ENCODE measurements at places on chromosomes 5 and 9.

- DNase-seq, result no peak
These were observed 25.1 kb downstream of the ACSL6 start for GRCh38 chr5:131986161-131986912.

DNA sequence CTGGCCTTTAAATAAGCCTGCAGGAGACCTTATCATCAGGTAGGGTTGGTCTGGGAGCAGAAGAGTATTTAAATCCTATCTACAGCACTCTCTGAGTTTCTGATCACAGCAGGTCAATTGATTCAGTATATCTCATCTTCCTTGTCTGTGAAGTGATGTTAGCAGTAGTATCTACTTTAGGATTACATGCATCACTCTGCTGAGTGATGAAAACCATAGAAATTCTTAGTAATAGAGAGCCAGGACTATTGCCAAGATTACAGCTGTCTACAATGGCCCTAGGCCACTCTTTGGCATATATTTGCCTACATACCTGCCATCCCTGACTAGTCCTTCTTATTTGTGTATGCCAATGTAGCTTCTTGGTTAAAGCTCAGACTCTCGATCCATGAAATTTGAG, 183.8 kb downstream of the ASTN2 start:
- no peak for DNase-seq

DNA sequence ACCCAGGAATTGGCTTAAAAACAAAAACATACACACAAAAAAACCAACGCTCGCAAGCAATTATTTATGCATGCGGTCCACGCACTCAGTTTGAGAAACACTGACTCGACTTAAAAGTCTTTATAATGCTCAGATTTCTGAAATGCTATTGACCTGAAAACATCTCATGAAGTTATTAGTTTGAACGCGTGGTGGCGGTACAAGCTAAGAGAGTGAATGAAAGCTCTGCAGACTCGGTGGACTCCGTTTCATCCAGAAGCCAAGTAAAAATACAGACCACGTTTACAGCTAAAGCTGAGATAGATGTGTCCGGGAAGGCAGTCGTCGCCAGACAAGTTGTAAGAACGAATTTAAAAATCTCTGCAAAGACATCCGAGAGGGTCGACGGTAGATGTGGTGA, at the start of gene PCDHB6:
TSS of gene PCDHB6 (plus strand) at position 246 of the 400 bp plus-strand sequence. CDS start 201 bp downstream, outside the sequence.
- DNase-seq, result peak; percentile 46

GRCh38 chr5:94388773-94389514, 229.5 kb downstream of the KIAA0825 start:
- DNase-seq, result no peak

DNA sequence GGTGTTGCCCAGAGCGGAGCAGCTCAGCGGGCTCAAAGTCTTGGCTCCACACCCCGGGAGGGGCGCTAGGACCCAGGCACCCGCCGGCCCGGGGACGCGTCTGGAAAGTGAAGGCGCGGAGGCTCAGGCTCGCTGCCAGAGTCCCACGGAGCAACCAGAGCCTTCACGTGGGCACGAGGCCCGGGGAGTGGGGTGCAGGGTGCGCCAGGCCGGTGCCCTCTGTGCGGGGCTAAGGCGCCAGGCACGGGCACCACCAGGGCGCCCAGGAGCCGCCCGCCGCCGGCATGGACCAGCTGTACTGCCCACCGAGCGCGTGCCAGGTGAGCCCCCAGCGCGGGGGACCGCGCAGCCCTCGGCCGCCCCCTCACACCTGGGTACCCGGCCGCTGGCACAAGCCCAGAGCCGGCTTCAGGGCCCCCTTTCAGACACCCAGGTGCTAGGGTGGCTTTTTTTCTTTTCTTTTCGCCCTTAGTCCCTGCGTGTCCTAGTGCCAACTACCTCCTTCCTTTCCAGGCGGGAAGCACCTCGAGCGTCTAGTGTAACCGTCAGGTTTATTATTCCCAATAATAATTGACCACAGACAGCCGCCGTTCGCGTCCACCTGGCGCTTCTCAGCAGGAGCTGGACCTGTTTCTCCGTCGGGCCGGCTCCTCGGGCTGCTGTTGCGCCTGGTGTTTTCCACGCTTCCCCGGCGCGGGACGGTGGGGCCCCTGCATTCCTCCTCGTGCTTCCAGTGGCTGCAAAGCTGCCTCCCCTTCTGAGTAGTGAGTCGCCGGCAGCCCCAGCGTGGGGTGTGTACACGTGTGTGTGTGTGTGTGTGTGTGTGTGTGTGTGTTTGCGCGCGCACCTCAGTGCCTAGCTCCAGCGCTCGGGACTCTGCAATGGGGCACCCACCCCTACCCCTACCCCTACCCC, 30.1 kb upstream of the PDE8B start:
- no peak for DNase-seq

GRCh38 chr9:111961009-111961408, 64.4 kb downstream of the UGCG start:
- peak; percentile 69 for DNase-seq

- DNase-seq, result peak; percentile 32
These were observed 47.5 kb downstream of the UIMC1 start for GRCh38 chr5:176959051-176959450.

DNA sequence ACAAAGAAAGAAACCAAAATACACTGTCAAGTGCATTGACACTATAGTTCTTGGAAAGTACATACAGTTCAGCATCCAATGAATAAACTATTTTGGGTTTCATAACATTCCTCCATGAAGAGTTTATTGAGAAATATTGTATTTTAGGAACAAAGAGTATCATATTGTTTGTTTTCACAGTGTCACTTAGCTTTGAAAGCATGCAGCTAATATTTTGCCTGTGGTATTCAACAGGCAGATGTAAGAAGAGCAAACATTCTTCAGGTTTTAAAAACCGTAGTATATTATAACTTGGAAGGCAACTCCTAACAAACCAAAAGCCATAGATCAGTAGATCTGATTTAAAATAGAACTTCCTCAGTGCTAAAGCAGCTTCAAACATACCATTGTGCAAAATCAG, 4.5 kb downstream of the PRELID2 start:
- no peak for DNase-seq

DNA sequence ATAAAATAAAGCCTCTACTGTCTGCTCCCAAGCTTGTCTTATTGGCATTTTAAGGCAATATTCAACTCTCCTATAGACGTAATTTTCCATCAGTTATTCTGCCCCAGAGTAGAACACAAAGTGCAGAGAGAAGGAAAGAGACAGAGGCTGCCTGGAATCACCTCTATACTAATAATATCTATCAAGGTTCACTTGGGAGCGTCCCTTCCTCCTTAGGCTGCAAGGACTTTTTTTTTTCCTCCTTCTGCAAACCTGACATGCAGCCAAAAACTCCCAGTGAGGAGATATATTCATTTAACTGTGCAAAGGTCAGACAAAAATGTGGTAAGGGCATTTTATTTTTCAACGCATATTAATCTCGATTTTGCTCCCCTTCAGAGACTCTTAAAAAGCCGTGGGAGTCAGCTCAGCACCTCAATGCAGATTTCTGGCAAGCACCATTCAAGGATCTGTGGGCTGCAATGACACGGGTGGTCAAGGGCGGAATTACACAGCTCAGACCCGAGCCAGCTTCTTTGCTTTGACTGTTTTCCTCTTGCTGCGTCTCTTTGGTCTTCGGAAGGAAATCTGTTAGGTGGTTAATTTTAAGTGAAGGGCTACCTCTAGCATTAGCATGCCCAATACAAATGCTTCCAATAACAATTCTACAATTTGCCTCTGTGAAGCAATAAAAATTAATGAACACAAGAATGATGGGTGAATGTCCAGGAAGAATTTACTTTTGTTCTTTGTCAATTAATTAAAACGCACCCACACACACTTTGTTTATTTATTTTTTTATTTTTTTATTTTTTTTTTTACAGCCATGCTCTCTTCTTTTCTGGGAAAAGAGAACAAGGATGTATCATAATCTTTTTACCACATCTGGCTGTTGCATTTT, 587.7 kb upstream of the GRAMD2B start:
- no peak for DNase-seq

DNA sequence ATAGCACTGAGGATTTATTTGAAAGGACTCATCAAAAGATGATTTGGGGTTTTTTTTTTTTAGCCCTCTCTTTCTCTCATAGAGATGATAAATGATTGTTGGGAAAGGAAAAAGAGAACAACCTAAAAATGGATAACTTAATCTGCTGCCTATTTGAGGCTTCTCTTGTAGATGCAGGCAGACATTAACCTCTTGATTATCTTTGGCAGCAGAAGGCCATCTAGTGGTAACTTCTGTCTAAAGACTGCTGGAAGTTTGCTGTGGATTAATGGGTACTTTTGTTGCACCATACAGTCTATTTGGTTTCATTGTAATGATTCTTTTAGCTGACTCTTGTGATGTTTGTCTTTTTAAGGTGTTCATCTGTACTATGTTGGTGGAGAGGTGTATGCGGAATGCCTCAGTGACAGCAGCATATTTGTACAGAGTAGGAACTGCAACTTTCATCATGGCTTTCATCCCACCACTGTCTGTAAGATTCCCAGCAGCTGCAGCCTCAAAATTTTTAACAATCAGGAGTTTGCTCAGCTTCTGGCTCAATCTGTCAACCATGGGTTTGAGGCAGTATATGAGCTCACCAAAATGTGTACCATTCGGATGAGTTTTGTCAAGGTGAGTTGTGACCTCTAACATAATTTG, 18.8 kb downstream of the SMIM32 start:
- peak; percentile 25 for DNase-seq

DNA sequence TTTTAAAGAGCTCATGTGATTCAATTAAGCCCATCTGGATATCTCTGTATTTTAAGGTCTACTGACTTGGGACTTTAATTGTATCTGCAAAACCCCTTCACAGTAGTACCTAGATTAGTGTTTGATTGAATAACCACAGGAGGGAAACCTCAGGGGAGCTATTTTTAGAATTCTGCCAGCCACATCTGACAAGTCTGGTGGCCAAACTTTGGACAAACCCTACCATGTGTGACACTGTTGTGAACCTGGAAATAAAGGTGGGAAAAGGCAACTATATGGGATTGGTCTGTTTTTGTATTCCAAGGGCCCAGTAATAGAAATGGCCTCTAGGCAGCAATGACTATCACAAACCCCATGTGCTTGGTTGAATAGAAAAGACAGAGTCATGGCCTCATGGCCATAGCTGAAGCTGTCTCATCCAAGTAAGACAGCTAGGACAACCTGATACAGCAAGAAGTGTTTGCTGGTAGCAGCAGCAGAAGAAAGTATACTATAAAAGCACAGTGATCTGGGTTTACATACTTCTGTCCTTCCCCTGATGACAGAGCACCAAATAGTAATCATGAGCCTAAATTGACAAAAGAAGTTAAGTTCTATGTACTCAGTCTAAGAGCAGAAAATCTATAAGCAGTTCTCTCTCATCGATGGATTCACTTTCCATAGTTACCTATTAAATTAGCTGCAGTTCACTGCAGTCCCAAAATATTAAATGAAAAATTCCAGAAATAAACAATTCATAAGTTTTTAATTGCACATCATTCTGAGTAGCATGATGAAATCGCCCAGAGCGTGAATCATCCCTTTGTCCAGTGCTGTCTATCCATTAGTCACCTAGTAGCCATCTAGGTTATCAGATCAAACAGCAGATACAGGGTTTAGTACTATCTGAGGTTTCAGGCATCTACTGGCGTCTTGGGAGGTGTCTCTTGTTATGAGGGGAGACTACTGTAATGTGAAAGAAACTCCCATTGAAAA, 189.8 kb downstream of the ARHGAP26 start:
- no peak for DNase-seq

GRCh38 chr5:58322453-58322852, 137.4 kb downstream of the PLK2 start:
- no peak for DNase-seq

- no peak for DNase-seq
These were observed 82.3 kb downstream of the DAPK1 start for GRCh38 chr9:87579781-87580541.

GRCh38 chr9:20698782-20699181, 14.7 kb downstream of the FOCAD start:
- DNase-seq, result no peak

- DNase-seq, result peak; percentile 10
These were observed 8.5 kb downstream of the AFAP1L1 start for GRCh38 chr5:149280124-149280523.

GRCh38 chr5:17304282-17304681, 86.9 kb downstream of the BASP1 start:
- DNase-seq, result no peak

GRCh38 chr9:21936161-21936560, 58.0 kb downstream of the CDKN2A start:
- no peak for DNase-seq

DNA sequence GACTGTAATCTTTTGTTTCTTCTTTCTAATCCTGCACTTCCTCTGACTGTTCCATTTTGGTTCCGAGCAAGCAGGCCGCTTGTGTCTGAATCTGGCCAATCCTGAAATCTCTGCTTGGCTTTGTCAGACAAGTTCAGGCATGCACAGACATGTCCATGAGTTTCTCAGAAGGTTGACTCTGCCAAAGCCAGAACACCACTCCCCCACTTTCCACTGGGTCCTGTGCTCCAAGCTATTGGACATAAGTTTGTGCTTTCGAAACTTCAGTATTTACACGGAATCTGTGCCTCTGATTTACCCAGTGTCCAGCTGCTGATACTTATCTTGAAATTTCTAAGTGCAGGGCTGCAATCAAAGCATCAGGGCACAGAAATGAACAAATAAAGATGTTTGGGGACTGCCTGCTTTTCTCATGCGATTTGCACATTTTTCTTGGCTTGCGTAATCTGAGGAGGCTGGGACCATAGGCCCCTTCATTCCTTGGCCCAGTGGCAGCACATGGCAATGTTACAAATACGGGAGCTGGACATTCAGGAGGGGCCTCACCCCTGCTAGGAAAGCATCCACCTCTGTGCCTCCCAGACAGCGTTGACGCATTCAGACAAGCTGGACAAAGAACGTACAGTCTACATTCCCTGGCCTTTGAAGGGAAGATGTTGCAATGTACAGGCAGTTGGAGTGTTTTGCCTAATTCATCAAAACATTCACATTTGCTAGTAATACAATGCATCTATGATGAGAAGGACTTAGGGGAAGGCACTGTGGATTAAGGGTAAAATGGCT, 209.2 kb upstream of the PAPPA start:
- no peak for DNase-seq

- no peak for DNase-seq
These were observed 41.4 kb upstream of the DNAH5 start for GRCh38 chr5:13985731-13986418.

GRCh38 chr9:115042781-115043509, 75.0 kb downstream of the TNC start:
- no peak for DNase-seq

DNA sequence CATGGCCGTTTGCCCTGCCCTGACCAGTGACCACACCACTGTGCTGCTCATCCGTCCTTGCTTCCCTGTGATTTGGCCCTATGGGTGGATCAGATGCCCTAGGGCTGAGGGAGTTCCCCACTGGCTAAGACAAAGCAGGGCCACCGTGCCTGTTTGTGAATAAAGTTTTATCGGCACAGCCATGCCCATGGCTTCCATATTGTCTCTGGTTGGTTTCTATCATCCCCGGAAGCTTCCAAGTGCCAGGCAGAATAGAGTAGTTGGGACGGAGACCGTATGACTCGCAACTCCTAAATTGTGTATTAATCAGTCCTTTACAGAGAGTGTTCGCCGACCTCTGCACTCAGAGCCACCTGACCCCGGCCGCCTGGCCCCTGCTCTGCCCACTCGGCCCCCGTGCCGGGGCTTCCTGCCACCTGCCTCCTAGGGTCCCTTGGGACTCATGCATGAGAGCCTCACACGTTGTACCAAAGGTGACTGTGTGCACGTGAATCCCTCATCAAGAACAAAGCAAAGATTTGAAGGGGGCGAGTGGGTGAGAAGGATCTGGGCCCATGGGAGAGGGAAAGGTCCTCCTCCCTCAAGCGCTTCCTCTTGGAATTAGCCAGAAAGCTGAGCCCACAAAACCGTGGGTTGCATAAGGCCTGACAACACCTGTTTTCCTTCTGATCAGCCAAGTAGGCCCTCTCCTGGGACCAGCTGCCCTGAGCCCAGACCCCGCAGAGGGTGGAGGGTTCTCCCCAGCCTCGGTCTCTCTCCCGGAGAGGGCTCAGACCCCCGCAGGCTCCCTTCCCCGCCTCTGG, 11.7 kb upstream of the FCN2 start:
- no peak for DNase-seq

Data from NCI-H748 treated with DMSO at 0.1 percent for 48 hours (cell line).